ENCODE measurements at places on chromosomes 12 and 14.

GRCh38 chr12:132137483-132138125 is 6.5 kb downstream of the DDX51 start:
- no peak for DNase-seq

- no peak for DNase-seq
Measured at GRCh38 chr12:3081091-3081490, 3.9 kb downstream of the TSPAN9 start.

DNA sequence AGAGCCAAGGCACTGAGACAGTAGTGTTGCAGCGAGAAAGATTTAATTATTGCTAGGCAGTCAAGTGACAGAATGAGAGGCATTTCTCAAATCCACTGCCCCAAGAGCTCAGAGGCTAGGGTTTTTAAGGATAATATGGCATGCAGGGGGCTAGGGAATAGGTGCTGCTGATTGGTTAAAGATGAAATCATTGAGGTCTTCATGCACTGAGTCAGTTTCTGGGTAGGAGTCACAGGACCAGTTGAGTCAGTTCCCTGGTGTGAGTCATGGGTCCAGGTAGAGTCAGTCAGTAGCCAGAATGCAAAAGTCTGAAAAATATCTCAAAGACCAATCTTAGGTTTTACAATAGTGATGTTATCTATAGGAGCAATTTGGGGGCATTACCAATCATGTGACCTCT is 323.8 kb downstream of the RGS6 start:
- DNase-seq, result no peak

- DNase-seq, result no peak
Measured at GRCh38 chr14:90774316-90774715, 41.9 kb downstream of the TTC7B start.

DNA sequence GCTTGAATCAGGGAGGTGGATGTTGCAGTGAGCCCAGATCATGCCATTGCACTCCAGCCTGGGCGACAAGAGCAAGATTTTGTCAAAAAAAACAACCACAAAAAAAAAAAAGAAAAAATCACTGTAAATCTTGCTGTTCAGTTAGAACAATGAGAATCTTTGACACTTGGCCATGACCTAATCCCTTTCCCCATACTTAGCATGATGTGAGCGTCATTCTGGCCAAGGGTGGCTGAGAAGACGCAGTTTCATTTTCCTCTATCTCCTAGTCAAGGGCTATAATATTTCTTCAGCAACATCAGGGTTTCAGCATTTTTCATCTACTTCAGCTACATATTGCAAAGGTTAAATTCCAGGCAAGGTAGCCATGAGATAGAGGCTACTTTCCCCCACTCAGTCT is 599.4 kb upstream of the MDGA2 start:
- no peak for DNase-seq

GRCh38 chr12:3040663-3041544 is 36.3 kb upstream of the TSPAN9 start:
- DNase-seq, result no peak

DNA sequence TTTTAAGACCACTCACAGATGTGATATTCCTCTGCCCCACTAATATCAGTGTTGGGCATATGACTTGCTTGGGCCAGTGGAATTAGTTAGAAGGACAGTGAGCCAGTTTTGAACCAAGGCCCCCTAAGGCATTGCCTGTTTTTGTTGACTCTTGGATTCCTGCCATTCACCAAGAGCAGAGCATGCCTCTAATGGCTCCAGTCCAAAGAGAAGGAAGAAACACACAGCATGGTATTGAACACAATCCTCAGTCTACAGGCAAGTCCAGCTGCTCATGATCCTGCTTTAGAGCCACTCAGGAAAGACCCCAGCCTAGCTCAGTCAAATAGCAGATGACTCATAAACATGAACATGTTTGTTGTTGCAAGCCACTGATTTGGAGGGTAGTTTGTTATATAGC is 1201.5 kb downstream of the BCL11B start:
- no peak for DNase-seq
